ENCODE measurements at places on chromosomes 2 and 18. TPM values are rescaled to one million over a fixed set of nuclear protein-coding genes. Genes with fewer than 3 reads are reported as not detected.
A peak's percentile ranks its signal among the peaks of the same experiment; 100 is the strongest.

- ATAC-seq, result peak; percentile 91
Measured at GRCh38 chr2:20141056-20141762, 83.7 kb downstream of the SDC1 start.

- ATAC-seq, result peak; percentile 46
Measured at GRCh38 chr2:120140866-120141265, 82.3 kb downstream of the TMEM185B start.

DNA sequence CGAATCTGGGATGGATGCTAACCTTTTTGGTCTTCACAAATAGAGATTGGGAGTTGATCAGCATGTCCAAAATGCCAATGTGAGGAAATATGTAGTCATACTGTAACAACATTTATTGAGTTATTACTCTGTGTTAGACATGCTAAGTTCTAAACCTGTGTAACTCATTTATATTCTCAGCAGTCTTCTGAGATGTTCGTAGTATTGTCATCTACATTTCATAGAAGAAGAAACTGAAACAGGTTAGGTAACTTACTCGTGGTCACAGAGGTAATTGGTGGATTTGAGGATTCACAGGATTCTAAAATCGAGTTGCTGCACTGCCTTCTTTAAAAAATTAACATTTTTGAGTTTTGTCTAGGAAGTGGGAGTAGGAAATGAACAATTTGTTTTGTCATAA, 162.1 kb downstream of the UBE2E3 start:
- ATAC-seq, result no peak

SKOR2 gene
- total RNA-seq, result not detected

GRCh38 chr2:70678576-70679143, 89.3 kb downstream of the ADD2 start:
- no peak for ATAC-seq

GRCh38 chr2:27442920-27443282, 720 bp downstream of the KRTCAP3 start:
- ATAC-seq, result peak; percentile 43

DNA sequence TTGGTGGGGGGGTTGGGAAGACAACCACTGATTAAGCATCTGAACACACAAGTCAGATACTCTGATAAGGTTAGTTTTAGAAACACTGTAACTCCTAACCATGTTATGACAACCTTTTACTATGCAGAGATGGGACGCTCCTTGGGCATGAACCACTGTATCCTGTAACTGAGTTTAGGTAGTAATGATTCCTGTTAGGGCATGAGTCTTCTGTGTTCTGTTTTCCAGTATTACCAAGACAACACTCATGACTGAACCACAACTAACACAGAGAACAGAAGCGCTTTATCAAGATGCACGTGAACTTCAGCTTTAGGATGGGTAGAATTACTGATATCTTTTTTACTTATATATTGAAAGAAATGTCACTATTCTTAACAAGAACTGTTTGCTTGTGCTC, 14.1 kb upstream of the CREB1 start:
- no peak for ATAC-seq

FOXI3 gene
- total RNA-seq, result 0.13 TPM

DNA sequence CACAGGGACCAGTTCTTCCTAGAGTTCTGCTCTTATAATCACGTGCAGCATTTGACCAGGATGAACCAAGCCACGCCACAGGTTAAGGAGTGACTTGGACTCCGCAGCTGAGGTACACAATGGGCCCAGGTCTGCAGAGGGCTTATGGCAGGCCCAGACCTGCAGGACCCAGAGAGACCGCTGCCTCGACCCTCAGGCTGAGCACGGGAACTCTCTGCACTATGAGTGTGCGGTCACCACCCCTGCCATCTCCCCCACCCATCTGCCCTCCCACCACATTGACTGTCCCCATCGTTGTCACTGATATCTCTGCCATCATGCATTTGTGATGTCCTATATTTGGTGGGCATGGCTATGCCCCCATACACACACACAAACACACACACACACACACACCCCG, 45.7 kb upstream of the HPCAL1 start:
- no peak for ATAC-seq

HOXD4 gene
- total RNA-seq, result 24.1 TPM

DNA sequence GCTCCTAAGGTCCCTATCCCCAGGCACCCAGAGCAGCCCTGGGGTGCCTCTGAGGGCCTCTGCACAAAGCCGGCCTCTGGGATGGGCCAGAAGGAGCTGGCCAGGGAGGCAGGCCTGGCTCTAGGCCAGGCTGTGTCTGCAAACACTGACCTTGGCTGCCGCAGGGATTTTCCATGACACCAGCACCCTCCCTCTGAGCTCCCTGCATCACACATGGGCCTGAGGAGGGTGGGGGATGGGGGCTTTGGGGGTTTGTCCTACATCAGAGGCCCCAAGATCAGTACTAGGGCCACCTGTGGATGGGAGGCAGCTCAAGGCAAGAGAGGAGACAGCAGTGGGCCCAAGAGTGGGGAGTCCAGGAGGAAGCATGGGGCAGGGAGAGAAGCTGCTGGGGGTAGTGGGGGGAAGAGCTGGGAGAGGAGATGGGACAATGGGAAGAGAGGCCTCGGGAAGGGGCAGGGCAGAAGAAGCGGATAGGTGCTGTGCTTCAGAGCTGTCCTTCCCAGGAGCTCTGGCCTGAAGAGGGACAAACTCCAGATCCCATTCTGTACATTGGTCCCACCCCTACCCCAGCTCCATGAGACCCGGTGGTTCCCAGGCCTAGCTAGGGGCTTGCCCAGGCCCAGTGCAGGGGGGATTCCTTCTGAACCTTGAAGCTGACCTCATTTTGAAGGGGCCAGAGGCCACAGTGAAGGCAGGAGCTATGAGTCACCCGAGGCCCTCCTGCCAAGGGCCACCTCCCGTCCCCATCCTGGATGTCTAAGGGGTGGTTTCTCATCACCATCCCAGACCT, 28.0 kb downstream of the KCNK3 start:
- ATAC-seq, result peak; percentile 78

DNA sequence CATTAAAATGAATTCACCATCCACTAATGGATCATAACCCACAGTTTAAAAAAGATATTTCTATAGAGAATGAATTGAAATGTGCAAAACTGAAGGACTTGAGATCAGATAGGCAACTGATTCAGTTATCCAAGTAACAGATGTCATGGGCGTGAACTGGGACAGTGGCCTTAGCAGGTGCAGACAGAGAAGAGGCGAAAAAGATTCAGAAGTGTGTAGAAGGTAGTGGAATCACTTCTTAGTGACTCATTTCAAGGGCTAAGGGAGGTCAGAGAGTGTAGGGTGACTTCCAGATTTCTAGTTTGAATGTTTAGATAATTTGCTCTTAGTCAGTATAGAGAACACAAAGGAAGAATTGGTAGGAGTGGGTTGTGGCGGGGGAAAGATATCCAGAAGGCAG, 79.7 kb downstream of the EHBP1 start:
- ATAC-seq, result no peak

OLA1 gene
- 125 TPM for total RNA-seq

DNA sequence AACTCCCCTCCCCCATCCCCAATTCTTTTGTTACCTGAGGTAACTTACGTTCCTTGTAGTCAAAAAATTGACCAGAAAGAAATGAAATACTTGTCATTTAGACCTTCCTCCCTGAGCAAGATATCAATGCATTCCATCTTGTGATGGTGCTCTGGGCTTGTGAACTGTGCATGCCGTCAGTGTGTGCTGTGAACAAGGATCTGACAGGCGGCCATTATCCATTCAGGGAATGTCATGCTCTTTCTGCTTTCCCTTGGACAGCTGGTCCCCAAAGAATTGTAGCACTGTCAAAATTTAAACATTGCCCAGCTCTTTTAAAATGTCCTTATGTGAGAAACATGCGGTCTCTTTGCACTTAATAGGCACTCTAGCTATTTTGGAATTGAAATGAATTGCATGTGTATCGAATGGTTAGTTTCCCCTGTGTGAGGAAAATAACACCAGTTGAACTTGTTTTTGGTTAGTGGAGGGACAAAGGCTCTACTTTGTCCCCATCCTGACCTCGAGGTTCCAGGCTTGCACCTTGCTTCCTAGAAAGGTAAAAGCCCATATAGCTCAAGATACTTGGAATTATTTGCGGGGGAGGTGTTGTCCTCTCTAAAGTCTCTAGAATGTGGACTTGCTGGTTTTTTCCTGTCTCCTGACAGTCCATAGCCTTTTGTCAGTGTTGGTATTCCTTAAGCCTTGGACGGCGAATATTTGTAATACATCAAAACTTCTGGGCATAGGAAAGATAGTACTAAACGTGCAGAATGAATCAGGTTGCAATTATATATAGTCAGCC, 350.9 kb downstream of the NUP35 start:
- ATAC-seq, result no peak

BIN1 gene
- 50.1 TPM for total RNA-seq

GRCh38 chr2:7209757-7210555, 292.7 kb downstream of the RNF144A start:
- ATAC-seq, result no peak

DLGAP1 gene
- 38.2 TPM for total RNA-seq

GRCh38 chr2:16890081-16890480, 224.4 kb upstream of the CYRIA start:
- no peak for ATAC-seq

GRCh38 chr2:232458661-232459418, 2.9 kb downstream of the ALPI start:
- ATAC-seq, result no peak

DNA sequence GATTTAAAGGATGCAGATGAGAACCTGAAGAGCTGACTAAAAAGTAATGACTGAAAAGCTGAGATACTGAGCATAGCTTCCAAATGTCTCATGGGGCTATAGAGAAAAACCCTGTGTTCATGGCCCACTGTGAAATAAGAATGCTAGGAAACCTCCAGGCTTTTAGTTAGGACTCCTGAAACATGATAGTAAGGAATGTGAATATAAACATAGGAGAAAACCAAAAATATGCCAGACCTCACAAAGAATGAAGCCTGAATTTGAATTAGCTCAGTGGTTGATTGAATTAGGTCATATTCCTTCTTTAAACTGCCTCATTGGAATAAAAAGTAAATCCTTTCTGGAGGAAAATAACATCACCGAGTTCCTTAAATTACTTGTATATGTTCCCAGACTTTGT, 194.5 kb upstream of the NXPH2 start:
- no peak for ATAC-seq

DNA sequence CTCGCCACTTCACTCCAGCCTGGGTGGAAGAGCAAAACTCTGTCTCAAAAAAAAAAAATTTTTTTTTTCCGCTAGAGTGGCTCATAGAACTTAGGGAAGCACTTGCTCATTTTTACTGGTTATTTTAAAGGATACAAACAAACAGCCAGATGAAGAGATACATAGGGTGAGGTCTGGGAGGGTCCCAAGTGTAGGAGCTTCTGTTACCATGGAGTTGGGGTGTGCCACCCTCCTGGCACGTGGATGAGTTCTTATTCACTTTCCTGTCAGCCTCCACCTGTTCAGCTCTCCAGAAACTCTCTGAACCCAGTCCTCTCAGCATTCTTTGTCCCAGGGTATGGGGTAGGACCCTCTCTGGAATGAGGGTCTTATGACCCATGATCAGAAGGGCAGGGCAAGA, 4.9 kb upstream of the MAT2A start:
- ATAC-seq, result no peak

CCDC195 gene
- total RNA-seq, result not detected

CELF4 gene
- total RNA-seq, result 59.9 TPM

IL1F10 gene
- total RNA-seq, result not detected

DNA sequence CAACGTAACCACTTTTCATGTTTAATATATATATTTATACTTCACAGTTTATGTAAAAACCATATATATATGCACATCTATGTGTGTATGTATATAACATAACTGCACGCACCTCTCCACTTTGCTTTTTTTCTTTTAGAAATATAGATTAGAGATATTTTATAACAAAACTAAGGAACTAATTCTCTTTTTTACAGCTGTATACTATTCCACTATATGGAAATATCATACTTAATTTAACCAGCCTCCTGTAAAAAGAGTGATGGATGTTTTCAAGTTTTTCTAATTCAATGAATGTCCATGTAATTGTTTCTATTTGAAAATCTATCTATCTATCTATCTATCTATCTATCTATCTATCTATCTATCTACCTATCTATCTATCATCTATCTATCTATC, 4.6 kb downstream of the ARHGAP15 start:
- no peak for ATAC-seq

COLEC11 gene
- total RNA-seq, result 0.21 TPM

DNA sequence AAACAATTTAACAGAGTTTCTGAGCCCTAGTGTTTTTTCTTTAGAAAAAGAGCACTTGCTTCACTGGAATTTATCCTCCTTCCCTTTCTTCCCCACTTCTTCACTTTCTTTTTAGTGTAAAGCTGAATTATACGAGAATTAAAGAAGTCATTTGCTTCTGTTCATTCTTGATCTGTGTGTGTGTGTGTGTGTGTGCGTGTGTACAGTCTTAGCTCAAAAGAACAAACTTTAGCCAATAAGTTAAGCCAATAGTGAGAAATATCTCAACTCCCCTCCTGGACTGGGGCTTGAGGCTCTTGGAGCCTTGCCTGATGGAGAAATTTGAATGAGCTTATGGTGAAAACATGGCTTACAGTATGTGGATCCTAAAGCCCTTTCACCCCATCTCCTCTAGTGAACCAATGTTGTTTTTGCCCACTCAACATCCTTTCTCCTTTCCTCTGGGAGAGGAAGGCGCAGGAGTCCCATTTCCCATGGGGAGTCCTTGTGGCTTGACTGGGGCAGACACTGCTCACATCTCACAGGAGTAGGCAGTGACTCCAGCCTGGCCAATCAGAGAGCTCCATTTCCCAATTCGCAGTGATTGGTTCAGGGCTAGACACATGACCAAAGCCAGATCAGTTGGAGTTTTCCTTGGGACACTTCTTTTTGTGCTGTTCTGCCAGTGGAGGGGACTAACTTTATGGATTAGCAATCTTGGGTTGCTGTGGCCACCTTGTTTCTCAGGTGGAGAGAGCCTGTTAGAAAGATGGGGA, 16.3 kb upstream of the MYO3B start:
- ATAC-seq, result no peak

- ATAC-seq, result no peak
Measured at GRCh38 chr2:143532061-143532460, 402.8 kb downstream of the ARHGAP15 start.

AGFG1 gene
- total RNA-seq, result 60.6 TPM

GRCh38 chr2:85695691-85696668, 1.8 kb downstream of the GNLY start:
- ATAC-seq, result no peak

CTLA4 gene
- 0.13 TPM for total RNA-seq

- no peak for ATAC-seq
Measured at GRCh38 chr2:83191316-83191715, 1267.8 kb downstream of the SUCLG1 start.

RPRM gene
- 63.1 TPM for total RNA-seq

MC2R gene
- total RNA-seq, result 0.17 TPM

- no peak for ATAC-seq
Measured at GRCh38 chr18:61718944-61719343, 173.9 kb downstream of the RNF152 start.

Data from motor neuron (in vitro differentiated cells).